H9 (cell line): ENCODE measurements at places on chromosomes 13 and 19. TPM values are rescaled to one million over a fixed set of nuclear protein-coding genes. Genes with fewer than 3 reads are reported as not detected.

GRCh38 chr13:20197361-20197834 lies 4.7 kb upstream of the GJB2 start:
- no peak for DNase-seq

DNA sequence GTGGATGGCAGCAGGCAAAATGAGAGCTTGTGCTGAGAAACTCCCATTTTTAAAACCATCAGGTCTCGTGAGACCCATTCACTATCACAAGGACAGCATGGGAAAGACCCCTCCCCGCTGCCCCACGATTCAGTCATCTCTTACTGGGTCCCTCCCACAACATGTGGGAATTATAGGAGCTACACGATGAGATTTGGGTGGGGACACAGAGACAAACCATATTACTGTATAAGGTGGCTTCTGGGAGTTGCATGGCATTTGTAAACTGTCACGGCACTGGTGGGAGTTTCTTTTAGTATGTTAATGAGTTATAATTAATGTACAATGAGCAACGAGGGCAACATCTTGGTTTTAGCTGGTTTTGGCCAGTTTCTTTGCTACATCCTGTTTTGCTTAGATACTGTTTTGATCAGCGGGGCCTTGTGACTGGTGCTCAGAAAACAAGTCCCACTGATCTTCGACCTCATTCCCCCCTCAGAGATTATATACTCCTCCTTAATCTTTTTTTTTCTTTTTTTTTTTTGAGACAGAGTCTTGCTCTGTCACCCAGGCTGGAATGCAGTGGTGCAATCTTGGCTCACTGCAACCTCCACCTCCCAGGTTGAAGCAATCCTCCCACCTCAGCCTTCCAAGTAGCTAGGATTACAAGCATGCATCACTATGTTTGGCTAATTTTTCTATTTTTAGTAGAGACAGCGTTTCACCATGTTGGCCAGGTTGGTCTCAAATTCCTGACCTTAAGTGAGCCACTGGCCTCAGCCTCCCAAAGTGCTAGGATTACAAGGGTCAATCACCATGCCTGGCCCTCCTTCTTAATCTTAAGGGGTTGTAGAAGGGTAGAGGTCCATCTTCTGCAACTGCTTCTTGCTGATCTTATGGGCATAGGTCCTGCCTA lies 21.3 kb upstream of the ZNF599 start:
- no peak for DNase-seq

DNA sequence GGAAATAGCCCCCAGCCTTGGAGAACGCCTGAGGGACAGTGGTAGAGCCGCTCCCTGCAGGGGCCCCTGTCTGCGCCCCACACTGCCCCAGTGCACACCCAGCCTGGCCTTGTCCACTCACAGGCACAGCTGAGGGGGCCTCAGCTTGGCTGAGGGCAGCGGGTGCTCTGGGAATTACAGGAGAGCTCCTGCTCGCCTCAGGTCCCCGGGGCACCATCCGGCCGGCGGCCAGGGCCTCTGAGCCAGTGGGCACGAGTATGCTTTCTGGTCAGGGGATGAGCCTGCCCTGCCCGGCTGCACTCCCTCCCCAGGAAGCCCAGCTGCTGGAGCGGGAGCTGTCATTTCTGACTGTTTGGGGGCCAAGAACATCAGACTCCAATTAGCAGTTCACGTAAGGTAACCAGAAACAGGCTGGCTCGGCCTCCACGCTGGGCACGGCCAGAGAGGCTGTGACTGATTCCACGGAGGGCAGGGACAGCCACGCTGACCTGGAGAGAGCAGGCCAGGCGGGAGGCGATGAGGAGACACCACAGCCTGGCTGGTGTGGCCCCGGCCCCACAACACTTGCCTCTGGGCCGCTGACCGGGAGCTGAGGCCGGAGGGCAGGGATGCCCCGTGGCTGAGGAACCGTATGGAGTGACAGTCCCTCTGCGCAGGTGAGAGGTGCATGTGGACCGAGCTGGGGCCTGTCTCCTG lies 15.4 kb downstream of the CEBPG start:
- DNase-seq = no peak

DNA sequence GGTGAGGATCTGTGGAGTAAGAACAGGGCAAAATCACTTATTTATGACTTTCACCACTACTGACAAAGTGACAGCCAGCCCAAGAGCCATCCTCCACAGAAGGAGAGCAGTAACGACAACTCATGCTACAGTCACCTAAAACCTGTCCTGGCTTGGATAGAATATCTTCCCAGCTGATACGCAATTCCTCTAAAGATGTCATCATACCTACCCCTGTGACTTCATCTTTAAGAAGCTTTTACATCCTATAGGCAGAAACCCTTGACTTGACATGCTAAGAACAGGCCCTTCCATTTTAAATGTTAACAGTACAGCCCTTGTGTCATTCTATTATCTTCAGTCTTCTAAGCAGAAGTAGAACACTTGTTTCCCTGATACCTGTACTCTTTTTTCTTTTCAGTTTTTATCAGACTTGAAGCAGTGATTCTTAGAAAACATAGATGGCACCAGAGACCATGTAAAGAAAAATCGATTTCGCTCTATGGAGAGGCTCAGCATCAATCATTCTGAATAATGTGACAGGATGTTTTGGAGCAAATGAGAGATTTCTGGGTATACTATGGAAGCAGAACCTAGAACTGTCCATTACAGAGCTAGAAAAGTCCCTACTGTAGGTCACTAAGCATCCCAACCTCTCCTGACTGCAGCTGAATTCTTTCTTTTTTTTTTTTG lies 20.1 kb downstream of the STOML3 start:
- no peak for DNase-seq

Gene IFT88
- 5.2 and 5.6 TPM in 2 replicates for total RNA-seq
